ENCODE measurements at places on chromosomes 13 and 19.

DNA sequence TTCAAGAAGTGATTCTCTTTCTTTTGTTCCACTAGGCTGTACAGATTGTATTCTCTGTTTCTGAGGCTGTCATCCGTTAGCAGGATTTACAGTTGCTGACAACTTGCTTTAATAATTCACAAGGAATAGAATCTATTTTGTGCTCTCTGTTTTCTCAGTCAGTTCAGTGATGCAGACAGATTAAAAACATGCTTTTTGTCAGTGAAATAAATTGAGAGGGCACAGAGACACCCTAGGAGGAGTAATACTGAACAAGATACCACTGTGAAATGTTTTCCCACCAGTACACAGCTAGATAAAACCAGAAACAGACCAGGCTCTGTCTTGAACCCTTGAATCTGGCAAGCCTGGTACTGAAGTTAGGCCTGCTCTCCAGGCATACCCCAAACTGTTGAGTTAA is 58.7 kb downstream of the LACC1 start:
- no peak for DNase-seq

- DNase-seq, result no peak
Observed at GRCh38 chr19:18340990-18341868, 831 bp downstream of the PGPEP1 start.

DNA sequence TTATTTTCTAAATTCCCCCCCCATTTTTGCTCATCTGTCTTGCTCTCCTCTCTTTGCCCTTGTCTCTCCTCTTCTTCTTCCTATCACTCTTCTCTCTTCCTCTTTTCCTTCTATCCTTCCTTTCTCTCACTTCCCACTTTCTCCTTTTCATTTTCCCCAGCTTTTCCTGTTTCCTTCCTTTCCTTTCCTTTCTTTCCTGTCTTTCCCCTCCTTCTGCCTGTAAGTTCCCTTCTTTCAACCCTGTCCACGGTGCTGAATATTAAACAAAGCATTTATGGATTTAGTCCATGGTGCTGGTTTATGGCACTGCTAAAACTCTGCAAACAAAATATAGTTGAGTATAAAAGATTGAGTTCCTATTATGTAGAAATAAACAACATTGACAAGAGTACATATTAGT is 27.6 kb downstream of the SCEL start:
- DNase-seq, result no peak

GRCh38 chr19:10258080-10258710 is 6.2 kb downstream of the MRPL4 start:
- no peak for DNase-seq

DNA sequence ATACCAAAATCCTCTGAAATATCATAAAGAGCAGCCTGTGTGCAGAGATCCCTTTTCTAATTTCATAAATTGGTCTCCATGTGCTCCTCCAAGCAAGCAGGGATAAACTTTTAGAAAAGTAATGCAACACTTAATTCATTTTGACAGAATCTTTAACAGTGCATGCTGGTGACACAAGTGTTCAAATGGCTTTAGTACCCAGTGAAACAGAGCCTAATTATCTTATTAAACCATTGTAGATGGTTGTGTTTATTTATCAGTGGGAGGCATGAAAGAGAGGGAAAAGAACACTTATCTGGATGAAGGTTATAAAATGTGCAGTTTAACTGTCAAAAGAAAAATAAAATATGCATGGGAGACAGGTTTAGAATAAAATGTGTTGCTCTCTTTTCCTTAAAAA is 945.0 kb upstream of the PCDH20 start:
- DNase-seq, result no peak

- DNase-seq, result no peak
Observed at GRCh38 chr13:25117312-25117711, 21.4 kb downstream of the PABPC3 start.

- peak; percentile 56 for DNase-seq
Observed at GRCh38 chr19:37655689-37656371, 565 bp upstream of the ZFP30 start.

- no peak for DNase-seq
Observed at GRCh38 chr13:39875111-39875987, 219.9 kb downstream of the COG6 start.

DNA sequence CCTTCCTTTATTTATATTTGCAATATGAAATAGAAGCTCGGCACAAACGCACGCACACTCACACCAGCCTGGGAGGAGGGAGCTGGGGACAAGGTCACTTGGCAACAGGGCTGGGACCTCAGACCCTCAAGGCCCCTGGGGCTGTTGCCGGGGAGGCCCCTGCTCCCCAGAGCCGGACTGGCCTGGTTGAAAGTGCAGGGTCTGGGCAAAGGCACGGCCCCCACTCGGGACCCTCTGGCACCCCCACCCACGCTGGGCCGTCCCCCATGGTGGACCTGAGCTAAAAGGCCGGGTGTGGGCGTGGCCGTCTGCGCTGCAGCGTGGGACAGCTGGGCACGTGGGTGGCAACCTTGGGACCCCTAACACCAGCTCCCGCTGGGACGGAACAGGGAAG is 1.2 kb upstream of the TMEM86B start:
- no peak for DNase-seq

GRCh38 chr13:98285852-98286594 is 109.0 kb upstream of the RNF113B start:
- no peak for DNase-seq

DNA sequence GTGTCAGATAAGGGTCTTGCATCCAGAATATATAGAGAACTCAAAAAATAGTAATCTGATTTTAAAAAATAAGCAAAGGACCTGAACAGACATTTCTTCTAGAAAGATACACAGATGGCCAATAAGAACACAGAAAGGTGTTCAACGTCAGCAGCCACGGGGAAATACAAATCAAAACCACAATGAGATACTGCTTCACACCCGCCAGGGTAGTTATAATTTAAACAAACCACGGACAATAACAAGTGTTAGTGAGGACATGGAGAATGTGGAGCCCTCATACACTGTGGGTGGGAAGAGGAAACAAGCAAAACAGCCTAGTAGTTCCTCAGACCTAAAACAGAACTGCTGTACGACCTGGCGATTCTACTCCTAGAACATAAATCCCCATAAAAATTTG is 26.7 kb upstream of the NAPA start:
- no peak for DNase-seq

GRCh38 chr13:32028711-32029110 is 2.9 kb upstream of the FRY start:
- no peak for DNase-seq

GRCh38 chr13:99263126-99263785 is 5.1 kb upstream of the GPR18 start:
- no peak for DNase-seq

DNA sequence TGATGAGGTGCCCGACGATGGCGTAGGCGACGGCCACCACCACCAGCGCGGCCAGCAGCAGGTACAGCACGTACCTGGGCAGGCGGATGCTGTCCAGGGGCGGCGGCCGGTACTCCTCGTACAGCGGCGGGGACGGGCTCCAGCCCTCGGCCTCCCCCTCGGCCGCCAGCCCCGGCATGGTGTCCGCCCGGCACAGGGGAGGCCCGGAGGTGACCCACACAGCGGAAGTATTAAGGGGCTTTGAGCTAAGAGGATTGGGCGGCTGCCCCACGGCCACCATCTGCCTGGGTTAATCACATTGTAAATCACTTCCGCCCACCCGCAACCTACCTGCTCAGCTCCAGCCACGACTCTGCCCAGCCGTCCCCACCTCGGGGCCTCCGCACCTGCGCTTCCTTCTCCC is at the start of gene SMIM44:
Gene SMIM44, minus strand, starts transcription at position 216 of the 403 bp plus-strand sequence. Its CDS starts 38 bp downstream, at position 178.
- no peak for DNase-seq

GRCh38 chr19:46524308-46524707 is 28.6 kb upstream of the PNMA8B start:
- DNase-seq, result no peak

DNA sequence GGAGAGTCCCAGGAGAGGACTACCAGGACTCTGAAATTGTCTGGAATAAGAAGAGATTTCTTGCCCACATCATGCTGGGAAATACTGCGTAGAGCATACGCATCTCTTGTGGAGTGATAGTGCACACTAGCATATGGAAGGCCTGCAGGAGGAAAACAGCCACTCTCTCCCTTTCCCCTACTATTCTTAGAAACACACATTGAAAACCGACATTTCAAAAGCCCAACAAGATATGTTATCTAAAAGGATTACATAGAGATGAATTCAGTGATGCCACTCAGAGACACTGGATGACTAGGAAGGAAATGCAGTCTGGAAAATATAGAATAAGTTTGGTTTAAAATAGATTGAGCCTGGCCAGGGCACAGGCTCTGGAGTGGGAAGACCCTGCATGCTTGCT is 388.7 kb upstream of the NBEA start:
- DNase-seq, result no peak

- no peak for DNase-seq
Observed at GRCh38 chr19:49727217-49728030, 35.7 kb downstream of the TSKS start.

DNA sequence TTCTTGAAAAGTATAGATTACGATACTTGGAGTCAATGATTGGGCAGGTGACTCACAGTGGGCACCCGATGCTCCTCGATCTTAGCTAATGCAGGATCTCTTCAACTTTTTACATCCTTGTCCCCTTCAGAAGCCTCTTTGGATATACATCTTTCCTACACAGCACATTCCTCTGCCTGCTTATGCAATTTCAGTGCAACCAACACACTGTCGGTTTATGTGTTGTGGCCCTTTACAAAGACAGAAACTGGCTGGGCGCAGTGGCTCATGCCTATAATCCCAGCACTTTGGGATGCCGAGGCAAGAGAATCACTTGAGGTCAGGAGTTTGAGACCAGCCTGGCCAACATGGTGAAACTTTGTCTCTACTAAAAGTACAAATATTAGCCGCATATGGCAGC is 2.6 kb downstream of the GPR42 start:
- DNase-seq, result no peak

GRCh38 chr19:49800771-49801170 is 12.3 kb downstream of the FUZ start:
- DNase-seq, result no peak

- DNase-seq, result no peak
Observed at GRCh38 chr13:23771956-23772355, 117.2 kb downstream of the MIPEP start.

DNA sequence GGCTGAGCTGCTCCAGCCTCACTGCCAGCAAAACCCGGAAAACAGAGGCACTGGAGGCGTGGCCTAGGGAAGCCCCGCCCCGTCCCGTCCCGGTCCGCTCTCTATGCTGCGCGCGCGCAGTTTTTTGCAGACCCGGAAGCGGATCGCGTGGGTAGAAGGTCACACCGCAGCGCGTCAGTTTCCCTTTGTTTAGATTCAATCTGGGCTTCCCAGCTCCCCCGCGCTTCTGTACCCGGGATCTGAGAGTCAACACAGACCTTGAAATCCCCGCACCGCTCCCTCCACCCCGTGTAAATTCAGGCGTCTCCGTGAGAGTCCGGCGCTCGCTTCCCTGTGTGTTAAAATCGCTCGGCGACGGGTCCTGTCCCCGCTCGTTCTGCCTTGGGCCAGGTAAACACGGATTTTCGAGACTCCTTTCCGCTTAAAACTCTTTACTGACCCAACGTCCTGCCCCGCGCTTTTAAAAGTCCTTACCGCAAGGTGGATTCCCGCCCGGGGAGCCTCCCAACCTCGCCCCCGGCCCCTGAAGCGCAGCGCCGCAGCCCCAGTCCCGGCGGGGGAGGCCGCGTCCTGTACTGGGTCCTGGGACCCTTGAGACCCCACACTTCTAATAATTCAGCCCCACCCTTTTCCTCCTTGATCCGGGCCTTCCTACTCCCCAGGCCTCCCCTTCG is at the start of gene ZNF610:
Gene ZNF610, plus strand, starts transcription at position 127 of the 674 bp plus-strand sequence. CDS start 12,930 bp downstream, outside the sequence.
- DNase-seq, result peak; percentile 55

- DNase-seq, result no peak
Observed at GRCh38 chr13:34038541-34039068, 220.7 kb downstream of the RFC3 start.
